ENCODE measurements at places on chromosomes 3 and 15.
A peak's percentile ranks its signal among the peaks of the same experiment; 100 is the strongest.

- no peak for DNase-seq
Observed at GRCh38 chr3:117101697-117102096, 392.1 kb downstream of the TUSC7 start.

DNA sequence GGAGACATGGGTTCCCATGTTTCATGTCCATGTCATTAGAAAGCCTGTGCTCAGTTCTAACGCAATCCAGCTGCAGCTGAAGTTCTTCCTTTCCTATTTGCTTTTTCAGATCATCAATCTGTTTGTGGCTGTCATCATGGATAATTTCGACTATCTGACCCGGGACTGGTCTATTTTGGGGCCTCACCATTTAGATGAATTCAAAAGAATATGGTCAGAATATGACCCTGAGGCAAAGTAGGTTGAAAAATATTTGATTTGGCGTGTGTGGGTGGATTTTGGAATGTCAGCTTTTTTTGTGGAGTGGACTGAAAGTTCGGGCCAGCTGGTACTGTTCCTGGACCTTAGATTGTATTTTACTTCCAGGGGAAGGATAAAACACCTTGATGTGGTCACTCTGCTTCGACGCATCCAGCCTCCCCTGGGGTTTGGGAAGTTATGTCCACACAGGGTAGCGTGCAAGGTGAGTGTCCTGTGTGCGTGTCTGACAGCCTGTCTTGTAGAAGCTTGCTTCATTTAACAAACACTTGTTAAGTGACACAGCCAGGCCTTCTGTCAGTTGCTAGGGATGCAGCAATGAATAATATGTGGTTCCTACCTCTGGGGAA is 69.6 kb downstream of the CHDH start:
- DNase-seq: no peak

GRCh38 chr3:120640231-120640630 is 41.8 kb downstream of the HGD start:
- no peak for DNase-seq

- DNase-seq: no peak
Observed at GRCh38 chr15:91444656-91445055, 344.6 kb downstream of the SV2B start.

GRCh38 chr3:12579905-12580304 is 23.0 kb downstream of the MKRN2 start:
- no peak for DNase-seq

- DNase-seq: no peak
Observed at GRCh38 chr3:24867783-24868182, 373.1 kb upstream of the THRB start.

DNA sequence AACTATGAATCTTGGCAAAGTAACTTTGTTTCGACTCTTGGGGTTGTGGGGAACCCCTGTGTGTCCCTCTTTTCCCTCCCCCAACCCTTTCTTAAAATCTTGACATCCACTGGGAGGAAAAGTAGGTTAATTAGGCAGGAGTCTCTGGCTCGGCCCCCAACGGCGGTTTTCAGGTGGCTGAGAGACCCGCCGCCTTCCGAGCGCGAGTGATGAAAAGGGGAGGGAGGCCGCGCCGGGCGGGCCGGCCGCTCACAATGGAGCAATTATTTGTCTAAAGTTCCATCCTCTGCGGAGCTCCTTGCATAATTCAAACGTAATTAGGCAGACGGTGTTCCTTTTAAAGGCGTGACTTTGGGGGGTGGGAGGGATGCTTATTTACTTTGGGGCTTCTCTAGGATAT is 51.7 kb downstream of the ZIC4 start:
- no peak for DNase-seq

DNA sequence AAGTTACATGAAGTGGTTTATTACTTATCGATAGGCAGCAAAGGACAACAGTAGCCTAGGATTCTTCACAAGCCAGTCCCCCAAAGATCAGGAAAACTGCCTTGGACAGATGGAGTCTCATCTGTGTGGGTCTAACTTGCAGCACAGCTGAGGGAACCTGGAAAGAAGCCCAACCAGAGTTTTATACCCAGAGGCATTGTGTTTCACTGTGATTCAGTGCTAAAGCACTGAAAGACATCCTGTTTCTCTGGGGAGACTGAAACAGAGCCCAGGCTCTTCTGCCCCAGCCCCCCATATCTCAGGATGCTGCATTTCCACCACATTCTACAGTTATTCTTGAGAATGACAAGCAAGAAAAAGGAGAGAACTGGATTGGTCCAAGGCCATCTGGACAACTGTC is 48.2 kb upstream of the PYDC2 start:
- no peak for DNase-seq

DNA sequence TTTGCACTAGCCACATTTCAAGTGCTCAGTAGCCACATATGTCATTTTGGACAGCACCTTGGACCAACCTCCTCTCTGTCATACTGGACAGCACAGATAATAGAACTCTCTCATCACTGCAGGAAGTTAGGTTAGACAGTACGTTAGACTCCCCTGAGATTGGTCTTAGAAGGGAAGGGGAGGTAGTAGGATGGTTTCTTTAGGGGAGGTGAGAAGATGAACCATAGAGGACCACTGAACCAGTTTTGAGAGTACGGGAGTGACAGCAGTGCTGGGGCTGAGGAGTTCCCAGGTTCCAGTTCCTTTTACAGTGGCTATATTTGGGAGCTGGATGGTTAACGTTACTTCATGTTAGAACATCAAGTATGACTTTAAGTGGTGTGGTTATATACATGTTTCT is 7.8 kb downstream of the LRCH3 start:
- no peak for DNase-seq

DNA sequence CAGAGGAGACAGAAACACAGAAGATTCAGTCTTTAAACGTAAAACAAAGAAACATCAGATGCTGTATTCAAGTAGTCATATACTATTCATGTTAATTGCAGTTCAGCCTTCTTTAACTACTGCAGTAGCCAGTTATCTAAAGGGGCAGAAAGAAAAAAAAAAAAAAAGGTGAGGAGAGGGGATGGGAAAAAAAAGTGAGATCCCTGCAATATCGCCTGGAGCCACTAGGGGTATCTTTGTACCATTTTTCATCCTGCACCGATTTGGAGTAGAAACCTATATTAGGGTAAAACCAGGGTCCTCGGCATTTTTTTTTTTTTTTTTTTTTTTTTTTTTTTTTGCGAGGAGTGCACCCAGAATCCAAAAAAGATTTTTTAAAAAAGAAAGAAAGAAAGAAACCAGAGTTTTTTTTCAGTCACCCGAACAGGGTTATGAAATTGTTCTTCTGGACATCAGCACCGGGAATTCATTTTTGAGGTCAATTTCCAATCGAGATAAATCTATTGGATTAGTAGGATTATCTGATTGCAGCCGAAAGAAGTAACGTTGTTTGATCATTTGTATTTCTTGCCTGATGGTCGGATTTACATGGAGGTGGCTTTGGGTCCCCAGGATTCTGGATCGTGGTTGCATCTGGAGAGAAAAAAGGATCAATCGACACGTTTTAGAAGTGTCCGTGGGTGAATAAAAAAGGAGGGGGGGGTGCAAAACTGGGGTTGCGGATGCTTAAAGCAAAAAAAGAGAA is 186.7 kb downstream of the NLGN1 start:
- no peak for DNase-seq

- DNase-seq: no peak
Observed at GRCh38 chr15:62469478-62469873, 304.4 kb upstream of the C2CD4B start.

GRCh38 chr3:181711325-181712135 is at the start of gene SOX2:
Gene SOX2 (plus strand): TSS chr3:181711925. CDS start chr3:181712361, 436 bp downstream.
- DNase-seq: no peak

DNA sequence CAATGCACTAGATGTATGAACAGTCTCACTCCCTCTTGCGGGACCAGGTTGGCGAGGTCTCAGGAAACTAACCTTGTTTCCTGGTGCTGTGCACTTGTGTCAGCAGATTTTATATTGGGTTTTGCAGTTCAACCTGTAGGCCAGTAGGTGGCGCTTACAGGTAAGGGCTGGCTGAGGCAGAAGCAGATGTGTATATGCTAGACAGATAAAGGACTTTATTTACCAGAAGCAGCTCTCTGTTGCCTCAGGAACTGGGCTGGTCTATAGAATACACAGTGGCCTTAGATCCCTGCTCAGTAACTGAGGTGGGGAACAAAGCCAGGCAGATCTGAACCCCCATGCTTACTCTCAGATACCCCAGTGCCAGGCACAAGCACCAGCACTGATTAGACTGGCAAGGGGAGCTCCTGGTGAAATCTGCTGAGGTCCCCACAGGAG is 296.8 kb downstream of the DOCK3 start:
- peak; percentile 37 for DNase-seq

DNA sequence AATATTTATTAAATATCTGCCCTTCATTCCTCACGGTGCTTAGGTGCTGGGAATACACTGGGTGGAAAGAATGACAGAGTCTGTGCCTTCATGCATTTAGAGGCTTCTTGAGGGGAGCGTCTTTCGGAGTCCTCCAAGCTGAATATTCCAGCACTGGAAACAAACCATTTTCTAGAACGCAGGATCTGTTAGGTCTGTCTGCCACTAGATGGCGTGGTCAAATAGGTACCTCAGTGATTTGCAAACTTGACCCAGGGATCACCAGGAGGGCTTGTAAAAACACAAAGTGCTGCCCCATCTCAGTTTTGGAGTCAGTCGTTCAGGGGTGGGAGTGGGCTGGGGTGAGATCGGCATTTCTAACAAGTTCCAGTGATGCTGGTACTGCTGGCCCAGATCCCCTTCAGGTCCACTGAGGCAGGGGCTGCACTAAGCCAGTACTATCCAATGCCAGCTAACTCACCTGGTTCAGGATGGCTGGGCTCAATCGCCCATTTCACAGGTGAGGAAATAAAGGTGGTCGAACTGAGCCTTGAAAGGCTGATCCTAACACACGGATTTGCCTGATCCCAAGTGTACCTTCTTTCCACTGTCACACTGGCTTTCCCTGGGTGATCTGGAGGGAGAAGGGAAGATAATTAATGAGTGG is 14.8 kb downstream of the ARNT2 start:
- no peak for DNase-seq

GRCh38 chr15:70375586-70375985 is 277.9 kb upstream of the TLE3 start:
- DNase-seq: no peak

GRCh38 chr3:135667061-135667460 is 298.5 kb upstream of the PPP2R3A start:
- no peak for DNase-seq

- no peak for DNase-seq
Observed at GRCh38 chr3:124845406-124845805, 41.8 kb downstream of the ITGB5 start.

- no peak for DNase-seq
Observed at GRCh38 chr3:5653426-5654143, 466.1 kb downstream of the EDEM1 start.

- no peak for DNase-seq
Observed at GRCh38 chr3:121943431-121943830, 49.2 kb downstream of the SLC15A2 start.

- no peak for DNase-seq
Observed at GRCh38 chr15:62165104-62165792, at the start of gene C2CD4B. Gene C2CD4B (minus strand): TSS chr15:62165285. CDS start chr15:62164984, 301 bp downstream.

- no peak for DNase-seq
Observed at GRCh38 chr15:66860844-66861243, 158.8 kb downstream of the SMAD6 start.

DNA sequence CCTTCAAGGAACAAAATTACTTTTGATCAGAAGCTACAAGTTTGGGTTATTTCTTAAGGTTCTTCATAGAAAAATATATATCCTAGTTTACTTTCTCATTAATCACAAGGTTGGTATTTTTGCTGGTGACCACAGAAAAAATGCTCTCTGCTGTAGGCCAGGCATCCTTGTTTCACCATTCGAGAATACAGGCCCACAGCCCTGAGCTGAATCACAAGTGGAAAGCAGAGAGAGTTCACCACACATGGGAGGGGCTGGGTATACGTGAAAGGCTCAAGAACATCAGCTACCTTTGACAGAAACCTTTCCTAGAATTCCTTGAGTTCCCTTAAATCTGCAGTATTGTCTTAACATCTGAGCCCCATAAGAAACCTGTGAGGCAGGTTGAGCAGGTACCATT is 23.2 kb downstream of the CPEB1 start:
- no peak for DNase-seq

DNA sequence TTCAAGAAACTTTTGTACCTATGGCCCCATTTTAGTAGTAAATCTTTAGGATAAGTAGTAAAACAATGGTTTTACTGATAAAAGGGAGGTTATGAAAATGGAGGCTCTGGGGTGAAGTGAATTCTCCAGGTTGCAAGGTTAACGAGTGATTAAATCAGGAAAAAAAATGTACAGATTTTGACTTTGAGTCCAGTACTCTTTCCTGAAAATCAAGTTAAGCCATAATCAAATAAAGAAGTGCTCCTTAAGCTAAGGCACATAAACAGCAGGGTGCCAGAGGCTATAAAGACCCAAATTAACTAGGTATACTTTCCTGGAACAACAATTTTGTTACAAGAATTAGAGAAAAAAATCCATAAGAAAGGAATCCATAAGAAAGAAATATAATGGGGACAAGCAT is 114.7 kb downstream of the DPH6 start:
- no peak for DNase-seq

GRCh38 chr15:70258369-70259027 is 160.8 kb upstream of the TLE3 start:
- peak; percentile 72 for DNase-seq

DNA sequence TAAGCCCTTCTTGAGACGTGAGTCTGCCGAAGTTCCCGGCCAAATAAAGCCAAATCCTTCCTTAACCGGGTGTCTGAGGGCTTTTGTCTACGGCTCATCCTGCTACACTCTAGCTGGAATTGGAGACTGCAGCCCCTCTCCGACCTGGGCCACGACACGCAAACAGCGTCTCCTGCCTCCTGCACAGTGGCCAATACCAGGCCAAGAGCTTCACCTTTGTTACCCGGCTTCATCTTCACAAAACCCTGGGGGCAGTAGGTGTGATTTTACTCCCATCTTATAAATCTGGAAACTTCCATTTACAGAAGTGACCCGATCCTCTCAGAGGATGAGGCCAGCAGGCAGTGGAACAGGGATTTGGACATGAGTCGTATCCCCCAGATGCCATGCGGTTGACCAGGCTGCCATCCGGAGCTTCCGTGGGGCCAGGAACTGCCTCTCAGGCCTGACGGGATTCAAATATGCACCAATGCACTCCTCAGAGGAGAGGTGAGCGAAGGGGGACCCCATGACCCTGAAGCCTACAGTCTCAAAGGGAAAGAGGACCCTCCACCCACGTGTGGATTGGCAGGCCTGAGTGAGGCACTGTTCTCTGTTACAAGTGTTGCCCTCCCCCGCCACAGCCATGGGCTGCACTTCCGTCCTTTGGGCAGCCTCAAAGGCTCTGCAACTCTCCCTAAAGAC is 53.2 kb upstream of the KLF13 start:
- no peak for DNase-seq

DNA sequence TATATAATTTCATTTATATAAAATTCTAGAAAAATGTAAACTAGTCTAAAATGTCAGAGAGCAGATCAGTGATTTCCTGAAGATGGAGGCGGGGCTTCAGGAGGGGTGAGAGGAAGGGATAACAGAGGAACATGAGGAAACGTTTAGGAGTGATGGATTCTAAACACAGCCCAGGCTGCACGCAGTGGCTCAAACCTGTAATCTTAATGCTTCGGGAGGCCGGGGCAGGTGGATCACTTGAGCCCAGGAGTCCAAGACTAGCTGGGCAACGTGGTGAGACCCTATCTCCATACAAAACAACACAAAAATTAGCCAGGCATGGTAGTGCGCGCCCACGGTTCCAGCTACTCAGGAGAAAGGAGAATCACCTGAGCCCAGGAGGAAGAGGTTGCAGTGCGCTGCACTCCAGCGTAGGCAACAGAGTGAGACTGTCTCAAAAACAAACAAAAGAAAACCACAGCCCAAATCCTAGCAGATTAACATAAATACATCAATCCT is 18.0 kb upstream of the IQCF1 start:
- no peak for DNase-seq

- DNase-seq: peak; percentile 46
Observed at GRCh38 chr15:52783929-52784798, 6.0 kb downstream of the ONECUT1 start.
